ENCODE measurements at places on chromosomes 12 and 14.

DNA sequence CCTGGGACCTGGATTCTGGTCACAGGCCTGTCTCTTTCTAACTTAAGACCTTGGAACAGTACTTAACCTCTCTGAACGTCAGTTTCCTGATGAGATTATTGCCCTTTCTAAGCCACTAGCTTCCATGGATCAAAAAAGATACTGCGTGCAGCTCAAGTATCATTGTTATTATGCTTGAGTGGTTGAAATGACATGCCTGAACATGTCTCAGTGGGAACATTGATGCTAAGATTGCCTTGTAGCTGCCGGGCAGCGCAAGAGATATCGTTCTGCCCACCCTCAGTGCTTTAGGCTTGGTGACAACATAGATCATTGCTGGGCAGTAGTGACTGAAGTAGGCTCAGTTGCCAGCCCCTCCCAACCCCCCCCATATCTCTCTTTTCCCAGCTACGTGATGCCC is 131.9 kb downstream of the SMOC1 start:
- DNase-seq: no peak

GRCh38 chr12:6959058-6959804 is 8.1 kb downstream of the PTPN6 start:
- no peak for DNase-seq

DNA sequence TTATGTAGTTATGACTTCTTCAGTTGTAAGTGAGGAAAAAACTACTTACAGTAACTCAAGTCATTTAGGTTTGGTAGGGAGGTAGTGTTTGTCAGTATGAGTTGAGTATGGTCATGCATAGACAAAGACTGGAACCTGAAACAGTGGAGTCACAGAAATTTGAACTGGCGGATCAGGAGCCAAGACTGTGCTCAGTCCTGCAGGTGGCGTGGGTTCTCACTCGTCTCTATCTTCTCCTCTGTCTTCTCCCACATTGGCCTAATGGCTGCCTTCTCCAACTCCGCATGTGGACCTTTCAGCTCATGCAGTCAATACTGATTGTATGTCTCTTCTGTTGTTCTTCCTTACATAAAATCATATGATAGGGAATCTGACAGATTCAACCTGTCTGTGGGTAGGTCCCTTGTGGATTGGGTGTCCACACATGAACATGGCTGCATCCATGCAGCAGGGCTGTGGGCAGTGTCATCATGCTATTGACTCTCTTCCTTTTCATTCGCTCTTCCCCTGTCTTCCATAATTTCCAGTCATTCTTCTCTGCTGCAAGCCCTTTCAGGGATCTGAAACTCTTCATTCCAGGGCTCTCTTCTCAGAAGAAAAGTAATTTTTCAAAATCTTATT is 78.8 kb upstream of the NEDD1 start:
- DNase-seq: no peak

DNA sequence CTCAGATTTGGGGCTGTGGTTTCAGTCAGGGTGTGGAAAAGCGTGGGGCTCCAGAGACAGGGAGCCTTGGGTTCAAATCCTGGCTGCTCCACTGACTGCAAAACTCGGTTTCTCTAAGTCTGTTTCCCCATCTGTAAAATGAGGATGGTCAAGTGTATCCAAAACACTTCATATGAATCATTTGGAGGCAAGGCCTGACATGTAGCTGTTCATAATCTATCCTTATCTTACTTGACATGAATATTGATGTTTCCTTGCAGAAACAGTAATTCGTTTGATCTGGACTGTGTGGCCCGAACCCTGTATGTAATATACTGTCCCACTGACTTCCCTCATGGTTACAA is 1.5 kb upstream of the CCDC63 start:
- no peak for DNase-seq

GRCh38 chr12:114812858-114813761 is 129.1 kb upstream of the TBX3 start:
- no peak for DNase-seq

DNA sequence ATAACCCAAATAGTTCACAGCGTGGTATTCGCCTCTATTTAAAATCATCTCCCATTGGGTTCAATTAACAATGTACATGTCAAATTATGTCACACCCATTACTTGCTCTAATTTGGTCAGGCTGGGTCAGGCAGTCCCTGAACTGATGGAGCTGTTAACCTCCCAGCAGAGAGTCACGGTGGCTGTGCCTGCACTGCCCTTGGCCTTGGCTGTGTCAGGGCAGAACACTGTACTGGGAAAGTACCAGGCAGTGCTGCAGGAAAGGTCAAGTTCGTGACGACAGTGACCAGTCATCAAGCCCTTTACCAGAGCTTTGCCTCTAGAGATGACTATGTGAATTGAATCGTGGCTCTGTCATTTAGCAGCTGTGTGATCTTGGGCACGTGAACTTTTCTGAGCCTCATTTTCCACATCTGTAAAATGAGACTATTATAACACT is 100.0 kb downstream of the ARF6 start:
- peak; percentile 96 for DNase-seq

DNA sequence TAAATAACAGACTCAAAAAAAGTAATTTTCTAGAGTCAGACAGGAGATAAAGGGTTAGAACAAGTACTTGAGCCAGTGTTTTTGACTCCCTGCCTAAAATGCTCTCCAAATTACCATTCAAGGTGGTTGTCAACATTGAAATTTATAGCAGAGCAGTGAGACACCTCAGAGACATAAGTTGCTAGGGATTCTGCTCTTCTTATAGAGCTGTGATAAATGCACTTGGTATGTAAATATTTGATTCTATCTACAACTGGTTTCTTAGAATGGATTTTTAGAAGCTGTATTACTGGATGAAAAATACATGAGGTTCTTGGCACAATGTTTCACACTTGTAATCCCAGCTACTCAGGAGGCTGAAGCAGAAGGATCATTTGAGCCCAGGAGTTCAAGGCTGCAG is 83.9 kb upstream of the OSBPL8 start:
- DNase-seq: peak; percentile 67

- no peak for DNase-seq
Observed at GRCh38 chr12:3446235-3446634, 44.8 kb upstream of the PRMT8 start.

DNA sequence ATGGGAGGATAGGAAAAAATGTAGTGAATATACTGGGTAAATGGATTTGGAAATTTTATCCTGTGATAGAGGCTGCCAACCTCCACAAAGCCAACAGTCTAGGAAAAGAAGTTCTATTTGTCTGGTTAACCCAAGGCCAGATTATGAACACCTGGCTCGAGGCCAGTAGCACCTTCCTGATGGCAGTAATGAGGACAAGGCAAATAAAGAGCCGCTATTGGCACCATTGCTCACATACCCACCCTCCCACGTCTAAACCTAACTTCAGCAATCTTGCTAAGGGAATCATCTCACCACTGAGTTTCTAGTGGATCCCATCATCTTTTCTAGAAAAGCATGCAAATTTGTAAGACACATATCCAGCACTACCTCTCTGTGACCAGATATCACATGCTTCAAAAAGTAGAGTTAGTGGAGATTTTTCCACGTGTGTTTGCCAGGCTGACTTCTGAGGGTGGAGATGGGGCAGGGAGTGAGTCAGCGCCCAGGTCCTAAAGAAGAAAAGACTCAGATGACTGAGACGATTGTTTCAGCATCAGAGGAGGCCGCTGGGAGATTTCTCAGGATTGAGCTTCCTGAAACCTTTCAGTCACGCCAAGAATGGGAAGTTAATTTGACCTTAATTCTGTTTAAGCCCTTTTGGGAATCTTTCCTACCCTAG is 362.9 kb downstream of the EMP1 start:
- DNase-seq: no peak

DNA sequence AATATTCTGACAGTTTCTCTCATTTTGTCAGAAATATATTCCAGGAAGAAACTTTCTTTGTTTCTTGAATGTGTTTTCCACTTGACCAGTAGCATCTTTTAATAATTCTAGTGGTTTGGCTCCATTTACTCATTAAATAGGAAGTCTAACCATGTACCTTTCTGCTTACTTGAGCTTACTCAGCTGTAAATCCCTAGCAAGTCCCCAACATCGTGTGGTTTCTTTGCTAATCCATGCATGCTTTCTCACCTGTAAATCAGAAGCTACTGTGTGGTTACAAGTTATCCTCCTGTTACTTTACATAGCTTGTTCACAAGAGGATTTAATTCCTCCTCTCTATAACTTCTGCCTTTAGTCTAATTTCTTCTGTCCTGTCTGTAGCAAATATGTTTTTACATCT is 227.7 kb downstream of the FSCB start:
- no peak for DNase-seq

DNA sequence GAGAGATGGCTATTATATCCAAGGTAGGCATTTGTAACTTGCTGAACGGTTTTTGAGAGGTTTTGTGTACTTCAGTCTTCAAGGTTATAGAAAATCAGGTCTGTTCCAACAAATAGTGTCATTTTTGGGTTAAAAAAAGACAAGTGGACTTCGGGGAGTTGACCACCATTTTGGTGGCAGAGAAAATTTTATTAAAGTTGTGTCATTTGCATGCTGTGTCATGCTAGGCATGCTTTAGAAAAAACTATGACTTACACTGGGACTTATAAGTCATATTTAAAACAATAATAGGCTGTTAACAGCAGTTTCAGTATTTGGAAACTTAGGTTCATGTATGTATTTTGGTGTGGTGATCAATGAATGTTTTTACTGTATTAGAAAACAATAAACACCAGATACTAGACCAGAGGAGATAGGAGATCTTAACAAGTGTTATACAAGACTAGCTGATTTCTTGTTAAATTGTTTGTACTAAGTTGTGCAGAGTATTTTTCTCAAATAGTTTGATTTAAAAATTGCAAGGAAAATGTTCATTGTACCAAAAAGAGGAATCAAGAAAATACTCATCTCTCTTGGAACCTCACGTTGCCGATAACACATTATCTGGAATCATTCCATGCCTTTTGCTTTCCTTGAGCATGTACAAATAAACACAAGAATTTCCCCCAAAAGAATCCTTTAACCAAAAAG is 1.4 kb downstream of the RAN start:
- peak; percentile 32 for DNase-seq

- no peak for DNase-seq
Observed at GRCh38 chr12:65330331-65330730, 51.8 kb downstream of the MSRB3 start.

DNA sequence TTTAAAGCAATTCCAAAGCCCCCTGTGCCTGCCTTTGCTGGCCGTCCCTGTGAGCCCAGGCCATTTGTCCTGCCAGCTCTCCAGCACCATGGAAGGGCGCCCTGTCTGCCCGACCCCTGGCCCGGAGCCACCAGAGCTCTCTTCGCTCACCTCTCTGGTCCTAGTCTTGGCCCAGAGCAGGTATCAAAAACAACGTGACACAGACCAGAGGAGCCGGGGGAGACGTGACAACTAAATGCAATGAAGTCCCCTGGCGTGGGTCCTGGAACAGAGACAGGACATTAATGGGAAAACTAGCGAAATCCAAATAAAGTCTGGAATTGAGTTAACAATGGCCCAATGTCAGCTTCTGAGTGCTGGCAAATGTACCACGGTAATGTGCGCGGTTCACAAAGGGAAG is 83.2 kb upstream of the DIO3 start:
- no peak for DNase-seq

- DNase-seq: peak; percentile 43
Observed at GRCh38 chr12:21296751-21297406, 37.8 kb downstream of the SLCO1A2 start.

- no peak for DNase-seq
Observed at GRCh38 chr12:65004270-65004669, 116.8 kb downstream of the WIF1 start.

- no peak for DNase-seq
Observed at GRCh38 chr12:117547209-117547608, 185.8 kb upstream of the NOS1 start.

DNA sequence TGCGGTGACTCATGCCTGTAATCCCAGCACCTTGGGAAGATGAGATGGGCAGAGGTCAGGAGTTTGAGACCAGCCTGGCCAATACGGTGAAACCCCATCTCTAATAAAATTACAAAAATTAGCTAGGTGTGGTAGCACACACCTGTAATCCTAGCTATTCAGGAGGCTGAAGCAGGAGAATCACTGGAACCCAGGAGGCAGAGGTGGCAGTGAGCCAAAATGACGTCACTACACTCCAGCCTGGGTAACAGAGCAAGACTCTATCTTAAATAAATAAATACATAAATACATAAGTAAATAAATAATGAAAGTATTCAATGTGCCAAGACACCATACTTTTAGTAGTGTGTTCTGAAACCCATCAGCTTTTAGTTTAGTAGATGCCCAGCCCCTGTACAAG is 308.1 kb upstream of the FLRT2 start:
- DNase-seq: no peak

DNA sequence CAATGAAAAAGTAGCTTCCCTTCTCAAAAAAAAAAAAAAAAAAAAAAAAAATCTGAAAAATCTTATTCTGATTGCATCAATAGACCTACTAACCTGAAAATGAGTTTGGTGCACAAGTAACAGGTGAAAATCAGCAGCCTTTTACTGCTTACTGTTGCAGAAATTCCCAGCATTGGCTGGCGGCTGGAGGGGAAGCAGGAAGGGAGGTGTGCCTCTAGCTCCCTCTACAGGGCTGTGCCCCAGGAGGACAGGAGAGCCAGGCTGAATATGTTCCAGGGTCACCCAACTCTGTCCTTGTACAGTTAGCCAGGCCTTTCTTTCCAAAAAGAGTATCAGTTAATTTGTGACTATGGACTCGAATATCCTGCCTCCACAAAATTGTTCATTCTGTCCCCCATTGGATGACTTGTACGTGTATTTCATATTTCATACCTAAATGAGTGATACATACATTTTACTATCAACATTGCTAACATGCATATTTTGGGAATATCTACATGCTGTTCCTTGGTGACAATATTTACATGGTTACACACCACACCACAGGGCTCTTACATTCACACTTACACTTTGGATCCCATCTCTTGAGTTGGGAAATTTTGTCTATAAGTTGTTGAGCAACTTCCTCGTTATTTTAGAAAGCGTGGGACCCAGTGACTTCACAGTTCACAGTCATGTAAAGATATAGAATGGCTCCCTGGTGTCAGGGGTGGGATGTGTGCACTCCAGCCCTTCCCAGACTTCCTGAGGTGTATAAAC is 124.8 kb downstream of the SAMD4A start:
- DNase-seq: peak; percentile 82

GRCh38 chr12:17304503-17305347 is 698.8 kb upstream of the LMO3 start:
- DNase-seq: peak; percentile 89

GRCh38 chr12:128571906-128572810 is 251.6 kb downstream of the SLC15A4 start:
- peak; percentile 1 for DNase-seq

- DNase-seq: no peak
Observed at GRCh38 chr14:99707420-99707819, 23.3 kb downstream of the CYP46A1 start.

DNA sequence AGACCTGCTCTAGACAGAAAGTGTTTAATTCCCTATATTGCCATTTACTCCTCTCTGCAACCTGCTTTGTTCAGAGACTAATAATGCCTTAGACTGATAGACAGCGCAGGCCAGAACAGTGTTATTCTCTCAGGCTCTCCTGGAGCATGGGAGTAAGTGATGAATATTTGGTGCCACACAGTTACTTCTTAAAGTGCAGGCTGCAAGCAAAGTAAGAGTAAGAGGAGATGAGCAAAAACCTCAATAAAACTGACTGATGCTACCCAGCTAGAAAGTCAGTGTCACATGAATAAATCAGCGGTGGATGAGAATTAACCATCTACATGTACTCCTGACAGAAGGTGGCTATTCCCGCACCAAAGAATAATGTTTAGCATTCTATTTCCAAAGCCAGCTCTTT is 9.9 kb downstream of the TRIM9 start:
- no peak for DNase-seq

Measured in ELR (cell line).